Activated T-helper 2 cell treated with anti-CD3 and anti-CD28 coated beads, Interferon-gamma antibody, Interleukin-2, Interleukin-4, amounts not matched to agents 10 μg/mL and 5 μg/mL and 100 μg/mL, durations not matched to agents 14 hours and 24 hours and 36 hours (primary cell): ENCODE measurements at places on chromosomes 11 and 22. TPM values are rescaled to one million over a fixed set of nuclear protein-coding genes. Genes with fewer than 3 reads are reported as not detected.

CRYAB gene
- total RNA-seq: not detected in 2 replicates

DNA sequence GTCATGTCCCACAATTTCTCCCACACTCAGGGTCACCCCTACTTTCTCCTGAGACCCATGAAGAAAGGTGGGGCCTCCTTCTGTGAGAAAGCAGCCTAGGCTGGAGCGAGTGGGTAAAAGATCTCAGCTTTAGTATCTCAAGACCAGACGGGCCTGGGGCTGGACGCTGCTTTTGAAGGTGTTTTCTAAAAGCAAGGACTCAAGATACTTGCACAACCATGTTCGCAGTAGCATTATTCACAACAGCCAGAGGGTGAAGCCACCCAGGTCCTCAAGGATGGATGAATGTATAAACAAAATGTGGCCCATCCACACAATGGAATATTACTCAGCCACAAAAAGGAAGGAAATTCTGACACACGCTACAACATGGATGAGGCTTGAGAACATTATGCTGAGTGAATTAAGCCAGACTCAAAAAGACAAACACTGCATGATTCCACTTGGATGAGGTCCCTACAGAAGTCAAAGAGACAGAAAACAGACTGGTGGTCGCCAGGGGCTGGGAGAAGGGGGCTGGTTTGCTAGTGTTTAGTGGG, 10.6 kb downstream of the SHANK2 start:
- no peak for DNase-seq

PPFIBP2 gene
- total RNA-seq: 1.1 and 2.1 TPM in 2 replicates

NOL12 gene
- total RNA-seq: 55.4 and 60.6 TPM in 2 replicates

TPBGL gene
- total RNA-seq: 0.25 and 0.32 TPM in 2 replicates

DNA sequence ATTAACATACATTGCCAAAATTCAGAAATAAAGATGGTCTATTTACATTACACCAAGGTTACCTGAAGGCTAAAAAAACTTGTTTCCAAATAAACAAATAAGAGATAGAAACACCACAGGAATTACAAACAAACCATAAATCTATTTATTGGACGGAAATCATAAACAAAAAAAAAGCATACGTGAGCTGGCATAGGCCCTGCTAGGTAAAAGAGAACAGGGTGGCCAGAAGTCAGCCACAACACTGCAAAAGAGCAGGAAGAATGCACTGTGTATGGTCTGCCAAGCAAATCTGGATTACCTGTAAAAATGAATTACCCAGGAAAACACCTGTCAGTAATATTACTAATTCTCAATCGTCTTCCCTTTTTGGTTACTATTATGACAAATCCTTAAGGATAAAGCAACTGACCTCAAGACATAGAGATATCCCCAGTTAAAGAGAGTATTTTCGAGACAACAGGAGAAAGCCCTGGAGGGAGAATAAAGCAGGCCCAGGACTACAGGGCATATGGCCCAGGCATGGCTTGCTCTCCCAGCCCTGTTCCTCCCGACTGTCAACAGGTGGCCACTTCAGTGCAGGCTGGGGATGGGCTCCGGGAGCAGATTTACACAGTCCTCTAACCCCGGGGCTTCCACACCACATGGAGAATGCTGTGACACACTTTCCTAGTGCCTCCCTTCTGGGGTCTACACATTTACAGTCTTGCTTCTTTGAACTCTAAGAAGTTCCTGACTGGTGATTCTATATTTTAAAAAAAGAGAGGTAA, 18.0 kb downstream of the PPP2R1B start:
- DNase-seq: no peak

DNA sequence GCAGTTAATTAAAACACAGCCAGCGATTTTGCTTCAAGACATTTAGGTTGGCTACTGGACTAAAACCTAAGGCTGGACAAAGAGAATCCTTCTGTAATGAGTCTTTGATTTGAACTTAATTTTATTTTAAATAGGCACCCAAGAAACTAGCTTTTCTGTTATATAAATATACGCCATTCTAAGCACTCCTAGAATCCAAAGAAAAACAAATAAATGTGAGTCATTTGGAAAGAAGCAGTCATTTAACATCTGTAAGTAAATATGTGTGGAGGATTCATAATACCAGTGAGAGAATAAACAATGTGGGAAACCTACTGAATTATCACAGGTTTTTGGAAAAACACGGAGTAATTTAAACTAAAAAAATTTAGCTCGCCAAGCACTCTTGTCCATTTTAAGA, 1.2 kb upstream of the TECTA start:
- no peak for DNase-seq

DNA sequence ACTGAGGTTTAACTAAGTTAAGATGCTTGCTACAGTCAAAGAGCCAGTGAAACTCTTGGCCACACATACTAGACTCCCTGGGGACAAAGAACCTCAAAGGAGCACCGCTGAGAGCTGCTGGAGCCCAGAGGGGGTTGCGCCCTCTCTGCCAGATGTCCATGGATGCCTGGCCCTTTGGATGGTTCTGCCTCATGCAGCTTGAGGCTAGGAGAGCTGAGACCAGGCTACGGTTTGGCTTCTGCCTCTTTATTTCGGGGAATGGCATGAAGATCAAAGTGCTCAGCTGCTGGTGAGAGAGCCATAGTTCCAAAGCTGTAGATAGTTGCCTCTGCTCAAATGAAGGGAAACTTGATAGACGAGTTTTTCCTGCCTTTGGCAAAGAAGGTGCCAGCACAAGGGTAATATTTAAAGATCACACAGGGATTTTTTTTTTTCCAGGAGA, 43.0 kb downstream of the RASSF10 start:
- DNase-seq: no peak

- no peak for DNase-seq
These were observed 55.6 kb downstream of the OPCML start for GRCh38 chr11:133476570-133477250.

GRCh38 chr22:22812031-22812905, 75.3 kb upstream of the IGLL5 start:
- DNase-seq: no peak

LYVE1 gene
- total RNA-seq: not detected in 2 replicates

EXPH5 gene
- total RNA-seq: 1.2 and 1.8 TPM in 2 replicates

CDC42BPG gene
- total RNA-seq: 0.07 and 0.32 TPM in 2 replicates

DNA sequence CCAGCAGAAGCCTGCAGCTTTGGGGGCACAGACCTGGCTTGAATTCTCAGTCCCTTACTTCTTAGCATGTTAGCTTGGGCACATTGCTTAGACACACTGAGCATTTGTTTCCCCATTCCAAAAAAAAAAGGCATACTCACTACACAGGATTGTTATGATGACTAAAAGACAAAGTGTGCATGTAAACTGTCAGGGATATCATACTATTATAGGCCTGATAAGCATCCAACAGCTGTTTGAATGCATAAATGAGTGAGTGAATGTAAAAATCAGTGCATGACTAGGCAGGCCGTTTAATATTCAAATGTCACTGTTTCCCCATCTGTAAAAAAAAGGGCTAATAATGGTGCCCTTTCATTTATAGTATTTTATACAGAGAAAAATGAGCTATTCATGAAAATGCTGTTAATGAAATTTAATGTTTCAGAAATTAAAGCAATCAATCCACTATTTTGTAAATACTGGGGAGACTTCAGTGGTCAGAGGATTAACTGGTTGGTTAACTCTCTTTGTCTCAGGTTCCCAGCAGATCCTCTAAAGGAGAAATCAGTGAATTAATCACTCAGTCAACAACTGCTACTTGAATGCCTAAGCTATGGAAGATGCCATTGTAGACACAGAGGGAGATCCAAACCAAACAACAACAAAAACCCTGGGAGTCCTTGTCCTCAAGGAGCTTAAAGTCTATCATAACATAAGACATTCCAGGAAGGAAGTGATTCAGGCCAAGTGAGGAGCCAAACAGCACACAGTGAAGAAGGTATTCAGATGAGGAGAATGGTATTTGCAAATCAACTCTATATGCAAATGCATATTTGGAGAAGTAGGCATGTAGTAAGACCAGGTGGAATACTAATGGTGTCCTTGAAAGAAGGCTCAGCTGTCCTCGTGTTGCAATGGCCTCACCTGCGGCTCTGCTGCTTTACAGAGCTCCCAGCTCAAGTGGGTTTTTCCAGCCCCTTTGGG, 26.8 kb downstream of the BARX2 start:
- no peak for DNase-seq

DNA sequence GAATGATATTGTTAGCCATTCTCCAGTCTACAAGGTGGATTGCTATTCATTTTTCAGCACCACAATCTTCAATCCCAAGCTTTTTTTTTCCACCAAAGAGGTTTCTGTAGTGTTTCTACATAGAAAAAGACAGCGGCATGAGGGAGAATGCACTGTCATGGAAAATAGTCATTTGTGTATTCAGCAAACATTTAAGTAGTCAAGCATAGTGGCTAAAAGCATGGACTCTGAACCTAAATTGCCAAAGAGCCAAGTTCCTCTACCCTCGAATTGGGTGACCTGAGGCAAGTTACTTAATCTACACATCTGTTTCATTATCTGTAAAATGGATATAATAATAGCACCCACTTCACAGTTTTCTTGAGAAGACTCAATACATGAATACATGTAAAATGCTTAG, 14.2 kb downstream of the GAS2 start:
- DNase-seq: no peak

GRCh38 chr11:77249427-77249826, 52.1 kb downstream of the GDPD4 start:
- DNase-seq: no peak

DNA sequence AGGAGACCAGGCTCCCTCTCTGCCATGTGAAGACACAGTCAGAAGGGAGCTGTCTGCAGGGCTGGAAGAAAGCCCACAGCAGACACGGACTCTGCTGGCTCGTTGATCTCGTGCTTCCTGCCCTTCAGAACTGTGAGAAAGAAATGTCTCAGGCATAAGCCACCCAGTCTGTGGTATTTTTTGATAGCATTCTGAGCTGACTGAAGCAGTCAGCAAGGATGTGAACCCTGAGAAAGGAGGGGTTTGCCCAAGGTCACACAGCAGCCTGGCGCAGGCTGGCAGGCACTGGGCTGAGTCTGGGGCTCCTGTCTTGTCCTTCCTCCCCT, 255.1 kb upstream of the B3GAT1 start:
- DNase-seq: no peak

- DNase-seq: no peak
These were observed 45.3 kb upstream of the ARHGAP32 start for GRCh38 chr11:129237456-129237855.

GRCh38 chr11:43736502-43737200, 56.1 kb downstream of the HSD17B12 start:
- no peak for DNase-seq

- no peak for DNase-seq
These were observed 44.8 kb downstream of the ADAMTS8 start for GRCh38 chr11:130383344-130384211.

PRG2 gene
- total RNA-seq: 0.18 TPM in 1 of 2 replicates, not detected in the other

DNA sequence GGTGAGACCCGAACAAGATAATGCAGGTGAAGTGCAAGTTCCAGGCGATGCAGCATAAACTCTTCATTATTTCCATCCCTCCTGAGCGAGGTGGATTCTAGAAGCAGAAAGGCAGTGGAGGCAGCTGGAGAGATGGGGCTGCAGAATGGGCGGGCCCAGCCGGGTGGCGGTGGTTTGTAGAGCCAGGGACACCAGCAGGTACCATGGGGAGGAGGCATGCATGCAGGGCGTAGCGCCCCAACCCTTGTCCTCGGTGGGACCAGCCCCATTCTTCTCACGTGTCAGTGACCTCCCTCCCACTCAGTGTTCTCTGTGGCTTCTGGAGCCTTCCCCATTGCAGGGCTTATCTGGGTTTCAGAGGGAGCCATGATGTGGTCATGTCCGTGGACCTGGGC, 38.0 kb downstream of the MPPED1 start:
- DNase-seq: no peak
